Suppressor macrophage treated with lipopolysaccharide for 1 hour (primary cell): ENCODE measurements at places on chromosomes 1 and 21.

DNA sequence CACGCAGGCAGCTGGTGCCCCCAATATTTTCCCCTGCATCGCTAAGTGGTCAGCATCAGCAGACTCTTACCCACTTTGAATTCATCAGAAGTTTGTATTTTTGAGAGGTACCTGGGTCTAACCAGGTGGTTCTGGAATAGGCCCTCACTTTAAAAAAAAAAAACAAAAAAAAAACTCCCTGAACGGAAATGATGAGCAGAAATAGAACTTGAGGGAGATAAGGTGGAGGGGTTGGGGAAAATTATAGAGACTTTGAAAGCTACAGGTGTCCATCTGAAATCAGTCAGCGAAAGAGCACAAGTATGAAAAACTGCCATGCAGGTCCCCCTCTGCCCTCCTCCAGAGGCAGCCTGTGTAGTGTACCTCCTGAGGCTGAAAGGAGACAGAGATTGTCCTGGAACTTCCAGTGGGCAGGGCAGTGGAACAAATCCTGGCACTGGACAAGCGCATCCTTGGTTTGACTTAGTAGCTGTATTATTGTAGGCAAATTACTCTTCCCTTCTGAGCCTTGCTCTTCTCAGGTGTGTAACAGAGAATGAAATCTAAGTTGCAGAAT is 1.2 kb downstream of the SLAMF7 start:
- DNase-seq: peak; percentile 29

GRCh38 chr1:169031566-169032224 is 74.8 kb upstream of the ATP1B1 start:
- DNase-seq: no peak

DNA sequence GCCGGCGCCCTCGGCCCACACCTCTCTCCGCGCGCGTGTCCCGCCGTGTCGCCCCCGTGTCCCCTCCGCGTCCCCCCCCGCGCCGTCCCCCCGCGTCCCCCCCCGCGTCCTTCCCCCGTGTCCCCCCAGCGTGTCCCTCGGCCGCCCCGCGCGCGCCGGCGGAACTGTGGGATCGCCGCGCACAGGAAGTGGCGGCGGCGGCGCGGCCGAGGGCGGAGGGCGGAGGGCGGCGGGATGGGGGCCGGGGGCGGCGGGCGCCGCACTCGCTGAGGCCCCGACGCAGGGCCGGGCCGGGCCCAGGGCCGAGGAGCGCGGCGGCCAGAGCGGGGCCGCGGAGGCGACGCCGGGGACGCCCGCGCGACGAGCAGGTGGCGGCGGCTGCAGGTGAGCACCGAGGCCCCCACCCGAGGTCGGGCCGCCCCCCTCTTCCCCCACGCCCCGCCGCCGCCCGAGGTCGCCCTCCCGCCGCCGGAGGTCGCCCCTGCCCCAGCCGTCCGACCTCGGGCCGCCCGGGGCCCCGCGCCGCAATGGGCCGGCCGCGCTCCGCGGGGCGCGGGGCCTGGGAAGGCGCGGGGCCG is at the start of gene AGPAT3:
AGPAT3 (plus strand) TSS at position 262 of the 578 bp plus-strand sequence. CDS start 94,459 bp downstream, outside the sequence.
- peak; percentile 64 for DNase-seq

DNA sequence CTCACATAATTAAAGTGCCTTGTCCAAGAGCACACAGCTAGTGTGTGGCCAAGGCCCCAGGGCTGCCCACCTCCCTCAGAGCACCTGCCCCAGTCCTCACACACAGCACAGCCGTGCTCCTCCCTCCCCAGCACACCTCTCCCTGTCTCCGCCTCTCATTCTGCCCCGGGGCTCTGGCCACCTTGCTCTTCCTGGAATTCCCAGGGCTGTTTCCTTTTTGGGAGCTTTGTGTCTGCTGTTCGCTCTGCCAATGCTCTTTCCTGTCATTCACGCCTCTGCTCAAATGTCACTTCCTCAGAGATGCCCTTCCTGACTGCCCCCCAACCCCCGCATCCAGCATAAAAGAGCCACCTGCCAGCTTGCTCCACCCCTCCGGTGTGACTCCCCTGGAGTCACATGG is 13.3 kb downstream of the SLC6A17 start:
- DNase-seq: no peak

- DNase-seq: peak; percentile 19
Observed at GRCh38 chr1:243851257-243851756, 1.3 kb upstream of the AKT3 start.

DNA sequence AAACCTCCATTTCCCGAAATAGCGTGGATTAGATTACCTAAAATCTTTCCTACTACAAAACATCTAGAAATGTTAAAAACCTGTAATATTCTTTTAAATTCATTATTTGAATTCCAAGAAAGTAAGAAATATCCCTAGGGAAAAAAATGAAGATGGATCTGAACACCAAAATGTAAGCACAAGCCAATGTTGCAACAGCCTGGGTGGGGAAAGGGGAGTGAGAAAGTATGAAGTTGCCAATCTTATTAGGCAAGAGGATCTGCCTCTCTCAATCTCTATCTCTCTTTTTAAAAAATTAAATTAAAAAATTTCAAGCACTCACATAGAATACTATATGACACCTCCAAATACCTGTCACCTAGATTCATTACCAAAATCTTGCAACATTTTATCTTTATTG is 74.9 kb upstream of the IRF2BP2 start:
- no peak for DNase-seq

DNA sequence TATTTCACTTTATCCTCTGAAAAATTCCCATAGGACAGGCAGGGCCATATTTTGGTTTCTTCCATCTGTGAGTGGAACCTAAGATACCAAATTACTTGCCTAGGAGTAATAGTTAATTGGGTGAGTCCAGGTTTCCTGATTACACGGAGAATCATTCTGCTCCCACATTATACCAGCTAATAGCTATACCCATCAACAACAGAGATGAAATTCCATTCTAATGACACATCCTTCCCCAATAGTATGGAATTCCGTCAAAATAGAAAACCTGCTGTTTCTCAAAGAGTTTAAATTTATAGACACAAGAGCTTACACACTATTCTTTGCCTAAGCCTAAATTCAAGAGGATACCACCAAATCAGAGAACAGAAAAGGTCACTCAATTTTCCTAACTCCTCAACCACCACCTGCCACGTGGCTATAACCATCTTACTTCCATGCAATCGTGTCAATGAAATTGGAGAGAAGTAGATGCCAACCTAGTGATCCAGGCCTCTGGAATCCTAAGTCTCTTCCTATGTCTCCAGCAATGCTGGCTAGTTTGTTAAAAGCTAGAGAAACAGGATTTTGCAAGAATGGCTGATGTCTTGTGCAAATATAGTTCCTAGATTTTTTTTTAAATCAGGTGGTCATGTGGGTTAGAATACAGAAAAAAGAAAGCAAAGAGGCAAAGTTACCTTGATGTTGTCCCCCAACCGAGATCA is 6.2 kb downstream of the PPT1 start:
- DNase-seq: no peak

GRCh38 chr1:33446590-33446989 is 15.7 kb upstream of the PHC2 start:
- peak; percentile 40 for DNase-seq

DNA sequence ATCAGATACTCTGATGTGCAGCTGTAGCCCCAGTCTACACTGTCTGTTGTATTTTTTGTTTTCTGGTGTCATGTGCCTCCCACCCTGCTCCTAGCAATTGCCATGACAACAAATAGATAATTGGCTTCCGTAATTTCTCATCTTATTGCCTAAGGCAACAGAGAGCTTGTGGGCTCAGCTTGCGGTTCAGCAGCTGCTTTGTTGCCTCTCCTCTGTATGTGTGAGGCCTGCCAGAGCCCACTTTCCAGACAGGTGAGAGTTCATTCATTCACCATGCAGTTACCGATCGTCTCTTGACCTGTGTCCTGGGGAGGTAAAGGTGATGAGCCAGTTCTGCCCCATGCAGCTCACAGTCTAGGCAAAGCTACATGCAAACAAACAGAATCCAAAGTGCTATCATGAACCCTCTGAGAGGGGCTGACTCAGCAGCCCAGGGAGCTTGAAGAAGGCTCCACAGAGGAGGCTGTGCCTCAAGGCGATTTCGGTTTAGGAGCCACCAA is 11.9 kb downstream of the LGALS8 start:
- DNase-seq: no peak

- DNase-seq: peak; percentile 50
Observed at GRCh38 chr1:150151291-150152181, 1.8 kb downstream of the PLEKHO1 start.

DNA sequence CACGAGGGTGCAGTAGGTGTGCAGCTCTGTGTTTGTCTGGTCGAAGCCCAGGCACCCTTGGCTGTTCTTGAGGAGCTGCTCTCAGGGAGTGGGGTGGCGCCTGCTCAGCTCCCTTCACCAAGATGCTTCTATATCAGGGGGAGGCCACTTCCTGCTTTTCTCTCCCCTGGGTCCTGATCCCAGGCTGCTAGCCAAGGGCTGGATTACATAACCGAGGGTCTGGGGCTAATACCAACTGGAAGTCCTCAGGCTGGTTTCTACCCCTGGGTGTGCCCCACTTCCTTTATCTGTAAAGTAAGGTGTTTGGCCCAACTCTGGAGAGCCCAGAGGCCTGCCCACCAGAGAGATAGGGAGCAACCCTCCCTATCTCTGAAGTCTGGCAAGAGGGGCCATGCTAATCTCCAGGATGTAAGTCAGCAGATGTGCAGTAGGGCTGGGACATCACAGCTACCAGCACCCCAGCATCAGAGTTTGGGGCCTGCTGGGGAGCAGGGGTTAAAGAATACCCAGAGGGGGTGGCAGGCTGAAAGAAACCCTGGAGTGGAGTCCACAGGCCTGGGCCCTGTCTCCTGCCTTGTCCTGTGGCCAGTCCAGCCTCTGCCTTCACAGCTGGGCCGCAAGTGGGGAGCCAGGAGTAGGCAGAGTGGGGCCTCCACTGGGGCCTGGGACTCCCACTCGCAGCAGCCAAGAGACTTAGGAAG is 2.1 kb downstream of the SELENBP1 start:
- DNase-seq: no peak
